Myometrial cell (primary cell): ENCODE measurements at places on chromosomes 7 and 10. TPM values are rescaled to one million over a fixed set of nuclear protein-coding genes. Genes with fewer than 3 reads are reported as not detected.

Gene CALML3
- total RNA-seq = not detected in 2 replicates

Gene NKX1-2
- total RNA-seq = not detected in 2 replicates

Gene GCC1
- total RNA-seq = 13.6 and 13.8 TPM in 2 replicates

Gene CFAP69
- total RNA-seq = 1.2 and 3.4 TPM in 2 replicates

Gene HECW1
- total RNA-seq = under 0.01 and 1.9 TPM in 2 replicates

Gene KIF11
- 22.5 and 25.3 TPM in 2 replicates for total RNA-seq

Gene MPP7
- under 0.01 and 2.3 TPM in 2 replicates for total RNA-seq

Gene CHN2
- 2.6 TPM in 1 of 2 replicates, not detected in the other for total RNA-seq

Gene OR2A12
- not detected in 2 replicates for total RNA-seq

Gene VAX1
- total RNA-seq = not detected in 2 replicates

Gene AKR1E2
- 2.0 and 6.4 TPM in 2 replicates for total RNA-seq

Gene NPC1L1
- not detected in 2 replicates for total RNA-seq

Gene C10orf62
- total RNA-seq = not detected in 2 replicates

Gene CACNA2D1
- 12.8 and 13.3 TPM in 2 replicates for total RNA-seq

Gene IFIT3
- total RNA-seq = 21.1 and 21.6 TPM in 2 replicates

Gene SFXN2
- 7.4 and 19.3 TPM in 2 replicates for total RNA-seq

Gene TRIL
- under 0.01 TPM in 1 of 2 replicates, not detected in the other for total RNA-seq

Gene OR13A1
- not detected in 2 replicates for total RNA-seq

Gene PRRT4
- total RNA-seq = not detected in 2 replicates

Gene STK31
- not detected in 2 replicates for total RNA-seq
